ENCODE measurements at places on chromosomes 1 and 21.

DNA sequence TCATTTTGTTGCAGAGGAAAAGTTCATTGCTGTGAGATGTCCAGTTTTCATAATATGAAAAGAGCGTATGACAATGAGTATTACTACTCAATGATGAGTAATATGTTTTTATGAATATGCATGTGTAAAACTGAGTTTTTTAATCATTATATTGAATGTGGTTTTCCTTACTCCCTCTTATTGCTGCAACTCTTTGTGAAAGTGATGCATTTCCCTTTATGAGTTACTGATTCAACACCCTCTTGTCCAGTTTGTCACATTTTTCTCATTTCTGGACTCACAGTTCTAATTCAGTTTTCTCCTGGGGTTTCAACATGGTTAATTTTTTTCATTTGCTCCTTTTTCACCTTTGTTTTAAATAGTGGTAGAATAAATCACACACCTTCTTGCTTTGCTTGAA lies 35.2 kb upstream of the KCNJ15 start:
- no peak for DNase-seq

- no peak for DNase-seq
These were observed 23.5 kb downstream of the SMYD3 start for GRCh38 chr1:246483569-246483933.

DNA sequence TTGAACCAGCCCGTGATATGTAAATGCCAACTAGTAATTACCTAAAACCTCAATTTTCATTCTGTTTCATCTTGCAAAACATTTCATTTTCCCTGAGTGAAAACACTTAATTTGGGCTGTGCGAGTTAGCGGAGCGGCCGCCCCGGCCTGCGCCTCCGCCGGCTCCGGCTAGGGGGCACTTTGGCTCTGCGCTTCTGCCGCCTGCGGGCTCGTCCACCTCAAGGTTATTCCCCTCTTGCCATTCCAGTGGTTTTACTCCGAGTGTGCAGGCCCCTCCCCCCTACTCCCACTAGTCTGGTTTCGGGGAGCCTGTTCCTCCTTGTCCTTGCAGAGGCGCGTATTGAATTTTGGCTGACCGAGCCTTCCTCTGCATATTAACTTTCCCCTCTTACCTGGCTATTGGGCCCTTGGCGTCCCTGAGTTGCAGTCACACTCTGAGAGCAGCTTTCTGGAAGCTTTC lies 55.6 kb downstream of the PEX14 start:
- DNase-seq = no peak

- no peak for DNase-seq
These were observed 42.7 kb upstream of the LDLRAP1 start for GRCh38 chr1:25500694-25501093.

DNA sequence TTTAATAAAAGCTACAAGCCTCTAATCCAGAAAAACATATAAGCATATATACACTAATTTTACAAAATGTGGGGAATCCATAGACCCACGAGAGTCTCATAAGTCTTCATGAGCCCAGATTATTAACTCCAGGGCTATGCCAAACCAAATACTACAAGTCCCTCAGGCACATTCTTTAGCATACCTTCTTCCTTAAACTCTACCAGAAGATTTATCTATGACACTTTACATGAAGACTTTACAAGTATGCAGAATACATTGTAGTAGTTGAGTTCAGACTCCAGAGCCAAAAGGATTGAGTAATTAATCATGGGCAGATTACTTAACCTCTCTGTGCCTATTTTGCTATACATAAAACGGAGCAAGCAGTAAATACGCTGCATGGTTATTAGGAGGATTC lies 793.7 kb upstream of the ADGRL2 start:
- DNase-seq = no peak

DNA sequence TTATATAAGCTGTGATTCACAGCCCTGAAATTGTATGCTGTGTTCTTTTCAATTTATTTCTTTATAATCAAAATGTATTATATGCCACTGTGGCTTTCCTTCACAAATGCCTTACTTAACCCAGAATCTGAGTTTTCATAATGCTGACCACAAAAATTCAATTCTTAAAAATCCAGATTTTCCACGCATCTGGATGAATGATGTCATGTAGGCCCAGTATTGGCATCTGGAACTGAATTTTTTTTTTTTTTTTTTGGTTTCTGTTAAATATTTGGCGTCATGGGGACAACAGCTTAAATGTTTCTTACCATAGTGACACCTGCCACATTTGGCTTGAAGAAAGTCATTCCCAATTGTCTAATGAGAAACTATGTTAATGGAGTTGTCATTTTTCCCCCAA lies 296.8 kb downstream of the TM2D1 start:
- no peak for DNase-seq

DNA sequence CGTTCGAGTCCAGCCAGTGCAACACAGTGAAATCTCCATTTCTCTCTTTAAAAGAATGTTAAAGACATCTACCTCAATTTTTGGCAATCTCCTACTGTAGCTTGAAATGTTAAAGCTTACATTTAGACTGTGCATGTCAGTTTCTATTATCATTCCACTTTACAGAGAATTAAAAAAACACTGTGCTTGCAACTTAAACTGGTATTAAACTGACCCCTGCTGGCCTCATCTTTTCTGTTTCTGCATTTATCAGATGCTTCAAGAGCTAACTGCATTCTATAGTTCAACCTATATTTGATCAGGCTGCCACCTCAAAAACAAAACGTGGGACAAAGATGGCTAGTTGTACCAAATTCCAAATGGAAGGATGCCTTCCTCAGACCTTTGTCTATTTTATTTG lies 226.5 kb downstream of the SMYD3 start:
- no peak for DNase-seq

DNA sequence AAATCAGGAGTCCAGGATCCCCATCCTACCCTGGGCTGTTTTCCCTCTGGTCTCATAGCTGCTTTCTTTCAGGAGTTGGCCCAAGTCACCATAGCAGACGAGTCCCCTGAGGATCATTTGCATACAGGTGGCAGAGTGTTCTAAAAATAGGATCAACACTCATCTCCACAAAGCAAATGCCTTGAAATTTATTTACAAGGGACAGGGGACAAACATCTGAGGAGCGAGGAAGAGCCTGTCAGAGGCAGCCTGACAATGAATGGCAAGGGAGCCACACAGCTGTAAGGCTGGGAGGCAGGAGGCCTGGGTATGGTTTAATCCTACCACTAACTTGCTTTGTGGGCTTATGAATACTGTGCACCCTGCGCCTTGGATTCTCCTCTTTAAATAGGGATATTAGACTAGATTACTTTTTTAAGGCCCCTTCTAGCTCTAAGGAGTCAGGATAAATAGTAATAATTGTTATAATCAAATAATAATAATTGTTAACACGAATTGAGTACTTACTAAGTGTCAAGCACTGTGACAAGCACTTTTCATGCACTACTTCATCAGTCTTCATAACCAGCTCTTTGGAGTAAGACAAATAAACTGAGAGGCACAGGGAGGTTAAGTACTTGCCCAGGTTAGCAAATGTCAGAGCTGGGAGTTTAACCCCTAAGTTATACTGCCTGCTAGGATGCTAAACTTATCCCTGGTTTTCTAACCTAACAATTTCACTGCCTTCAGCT lies 34.5 kb downstream of the RAB3B start:
- no peak for DNase-seq

DNA sequence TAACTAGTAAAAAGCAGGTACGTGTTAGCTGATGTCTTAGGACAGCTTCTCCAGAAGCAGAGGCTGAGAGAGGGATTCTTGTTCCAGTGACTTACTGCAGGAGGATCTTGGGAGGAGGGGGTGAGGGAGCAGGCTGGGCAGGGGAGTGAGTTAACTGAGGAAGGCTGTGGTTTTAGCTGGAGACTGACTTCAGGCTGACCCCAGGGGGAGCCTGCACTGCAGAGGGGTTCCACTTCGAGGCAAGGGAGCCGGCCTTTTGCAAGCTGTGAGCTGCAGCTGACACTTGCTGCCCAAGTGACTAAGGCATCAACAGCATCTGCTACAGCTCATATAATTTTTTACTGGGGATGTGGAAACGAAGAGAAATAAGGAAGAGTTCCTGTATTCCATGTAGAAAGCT lies 50.4 kb upstream of the SOD1 start:
- DNase-seq = peak; percentile 39

- no peak for DNase-seq
These were observed 79.7 kb upstream of the CHODL start for GRCh38 chr21:18164933-18165332.

DNA sequence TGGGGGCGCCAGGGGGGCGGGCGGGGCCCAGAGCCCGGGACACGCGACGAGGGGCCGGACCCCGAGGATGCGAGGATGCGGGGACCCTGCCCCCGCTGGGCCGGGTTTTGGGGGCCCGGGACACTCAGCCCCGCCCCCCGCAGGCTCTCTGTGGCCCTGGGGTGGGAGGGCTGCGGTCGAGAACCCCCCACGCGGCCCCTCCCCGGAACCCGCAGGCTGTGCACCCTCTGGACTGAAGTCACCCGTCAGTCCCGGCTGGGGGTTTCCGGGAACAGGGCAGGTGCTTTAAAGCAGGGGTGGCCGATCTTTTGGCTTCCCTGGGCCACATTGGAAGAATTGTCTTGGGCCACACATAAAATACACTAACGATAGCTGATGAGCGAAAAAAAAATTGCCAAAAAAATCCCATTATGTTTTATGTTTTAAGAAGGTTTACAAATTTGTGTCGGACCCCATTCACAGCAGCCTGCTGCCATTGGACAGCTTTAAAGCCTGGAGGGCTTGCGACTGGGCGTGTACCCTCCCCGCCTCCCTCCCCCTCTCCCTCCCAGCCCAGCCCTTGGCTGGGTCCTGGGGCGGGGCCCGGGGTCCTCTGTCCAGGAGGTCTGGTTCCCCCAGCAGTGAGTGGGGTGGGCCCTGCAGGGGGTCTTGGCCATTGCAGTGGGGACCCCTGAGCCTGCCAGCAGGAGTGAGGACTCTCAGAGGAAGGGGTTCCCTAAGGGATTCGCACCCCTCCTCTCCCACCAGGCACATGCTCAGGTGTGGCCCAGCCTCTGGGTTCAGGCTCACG lies 21.6 kb upstream of the C1orf159 start:
- no peak for DNase-seq

GRCh38 chr1:81876901-81877733 lies 76.4 kb downstream of the ADGRL2 start:
- no peak for DNase-seq

- DNase-seq = no peak
These were observed 58.3 kb upstream of the KCNH1 start for GRCh38 chr1:211192227-211192626.

- no peak for DNase-seq
These were observed 30.7 kb downstream of the CA6 start for GRCh38 chr1:8976338-8976737.

DNA sequence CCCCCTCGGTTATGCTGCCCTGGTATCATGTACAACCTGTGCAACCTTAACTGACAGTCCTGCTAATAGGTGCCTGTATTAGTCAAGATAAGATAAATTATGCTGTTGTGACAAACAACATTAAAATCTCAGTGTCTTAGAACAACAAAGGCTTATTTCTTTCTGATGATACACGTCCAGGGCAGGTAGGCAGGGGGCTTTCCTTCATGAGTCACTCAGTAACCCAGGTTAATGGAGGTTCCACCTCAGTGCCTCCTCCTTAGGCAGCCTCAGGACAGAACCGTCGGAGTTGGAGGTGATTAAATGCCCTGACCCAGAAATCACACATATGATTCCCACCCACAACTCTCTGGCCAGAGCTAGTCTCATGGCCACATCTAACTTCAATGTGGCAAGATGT lies 94.6 kb upstream of the CASZ1 start:
- no peak for DNase-seq

DNA sequence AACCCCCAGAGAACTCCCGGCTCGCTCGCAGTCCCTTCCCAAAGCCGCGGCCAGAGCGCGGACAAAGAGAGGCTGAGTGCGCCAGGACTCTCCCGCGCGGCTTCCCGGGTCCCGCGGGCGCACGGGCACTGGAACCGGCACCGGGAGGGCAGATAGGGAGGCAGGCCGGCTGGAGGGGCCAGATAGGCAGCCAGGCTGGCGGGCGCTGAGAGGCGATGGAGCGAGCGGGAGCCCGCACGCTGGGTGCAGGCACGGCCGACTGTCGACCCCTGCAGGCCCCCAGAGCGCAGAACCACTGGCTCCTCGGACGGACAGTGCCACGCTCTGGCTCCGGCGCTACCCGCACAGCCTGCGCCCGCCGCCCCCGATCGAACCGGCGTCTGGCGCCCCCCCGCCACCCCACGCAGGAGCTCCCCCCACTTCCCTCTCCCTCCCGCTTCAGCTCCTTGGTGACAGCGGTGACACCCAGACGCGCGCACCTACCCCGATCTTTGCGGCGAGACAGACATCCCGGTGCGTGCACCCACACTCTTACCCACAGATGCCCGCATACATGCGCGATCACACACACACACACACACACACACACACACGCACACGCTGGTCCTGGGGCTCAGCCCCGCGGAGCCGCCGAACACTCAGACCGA lies 534 bp downstream of the SLC6A9 start:
- DNase-seq = peak; percentile 44

GRCh38 chr1:92317836-92318493 lies 19.1 kb downstream of the RPAP2 start:
- no peak for DNase-seq

DNA sequence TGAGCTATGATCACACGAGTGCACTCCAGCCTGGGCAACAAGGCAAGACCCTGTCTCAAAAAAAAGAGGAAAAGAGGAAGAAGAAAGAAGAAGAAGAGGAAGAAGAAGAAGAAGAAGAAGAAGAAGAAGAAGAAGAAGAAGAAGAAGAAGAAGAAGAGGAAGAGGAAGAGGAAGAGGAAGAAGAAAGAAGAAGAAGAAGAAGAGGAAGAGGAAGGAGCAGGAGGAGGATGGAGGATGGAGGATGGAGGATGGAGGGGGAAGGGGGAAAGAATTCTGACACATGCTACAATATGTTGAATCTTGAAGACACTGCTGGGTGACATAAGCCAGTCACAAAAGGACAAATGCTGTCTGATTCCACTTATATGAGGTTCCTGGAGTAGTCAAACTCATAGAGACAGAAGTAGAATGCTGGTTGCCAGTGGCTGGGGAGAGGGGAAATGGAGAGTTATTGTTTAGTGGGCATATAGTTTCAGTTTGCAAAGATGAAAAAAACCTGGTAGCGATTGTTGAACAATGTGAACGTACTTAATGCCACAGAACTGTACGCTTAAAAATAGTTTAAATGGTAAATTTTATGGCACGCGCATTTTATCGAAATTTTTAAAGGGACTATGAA lies 47.3 kb upstream of the COA6 start:
- no peak for DNase-seq

DNA sequence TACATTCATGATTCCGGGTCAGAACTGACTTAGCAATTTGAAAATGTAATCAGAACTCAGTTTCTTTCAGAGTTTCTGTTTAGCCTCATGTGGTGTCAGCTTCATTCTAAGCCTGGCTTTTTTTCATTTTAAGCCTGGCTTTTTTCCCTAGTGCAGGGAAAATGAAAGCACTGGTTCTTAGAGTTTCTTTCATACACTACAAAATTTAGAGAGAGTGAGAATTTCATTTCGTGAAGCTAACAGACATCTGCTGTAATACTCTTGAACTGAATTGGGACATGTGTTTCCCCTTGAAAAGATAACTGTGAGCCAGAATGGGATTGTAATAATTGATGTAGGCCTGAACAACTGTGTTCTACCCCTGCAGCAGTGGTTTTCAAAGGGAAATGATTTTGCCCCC lies 95.3 kb upstream of the KIAA0040 start:
- DNase-seq = no peak
